ENCODE measurements at places on chromosomes 6 and 20.

GRCh38 chr20:4689220-4689619 lies 32.5 kb upstream of the PRND start:
- DNase-seq, result no peak

DNA sequence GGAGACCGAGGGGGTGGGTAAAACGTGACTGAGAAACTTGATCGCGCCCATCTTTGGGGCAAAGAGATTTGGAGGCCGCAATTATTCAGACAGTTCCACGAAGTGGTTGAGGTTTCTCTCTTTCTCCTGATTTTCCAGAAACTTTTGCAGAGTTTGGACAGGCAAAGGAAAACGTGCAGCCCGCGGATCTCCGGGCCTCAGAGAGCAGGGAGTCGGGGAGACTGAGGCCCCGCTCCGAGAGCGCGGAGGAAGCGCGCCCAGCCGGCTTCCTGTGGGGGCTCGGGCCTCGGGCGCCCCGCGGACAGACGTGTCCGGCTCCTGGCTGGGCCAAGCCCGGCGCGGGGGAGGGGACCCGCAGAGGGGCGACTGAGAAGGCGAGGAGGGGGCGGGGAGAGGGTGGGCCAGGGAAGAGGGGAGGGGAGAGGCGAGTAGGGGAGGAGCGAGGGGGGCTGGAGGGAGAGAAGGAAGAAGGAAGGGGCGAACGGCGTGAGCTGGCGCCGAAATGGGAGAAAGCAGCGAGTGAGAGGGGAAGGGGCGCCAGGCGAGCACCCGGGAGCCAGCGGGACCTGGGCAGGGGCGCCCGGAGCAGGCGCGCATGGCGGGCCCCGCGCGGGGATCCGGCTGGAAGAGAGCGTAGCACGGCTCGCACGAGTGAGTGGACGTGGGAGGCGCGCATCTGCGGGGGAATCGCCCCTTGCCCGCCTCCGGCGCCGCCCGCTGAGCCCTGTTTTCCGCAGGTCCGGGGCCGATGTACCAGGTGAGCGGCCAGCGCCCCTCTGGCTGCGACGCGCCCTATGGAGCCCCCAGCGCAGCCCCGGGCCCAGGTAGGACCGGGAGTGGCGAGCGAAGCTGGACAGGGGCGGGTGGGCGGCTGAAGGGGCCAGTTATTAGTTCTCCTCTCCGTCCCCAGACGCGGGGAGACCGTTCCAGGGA lies at the start of gene MDFI:
TSS of gene MDFI (plus strand) at position 467 of the 933 bp plus-strand sequence. CDS start at position 749, 282 bp downstream.
- DNase-seq, result no peak

- no peak for DNase-seq
These were observed 13.8 kb upstream of the NTSR1 start for GRCh38 chr20:62694868-62695267.

DNA sequence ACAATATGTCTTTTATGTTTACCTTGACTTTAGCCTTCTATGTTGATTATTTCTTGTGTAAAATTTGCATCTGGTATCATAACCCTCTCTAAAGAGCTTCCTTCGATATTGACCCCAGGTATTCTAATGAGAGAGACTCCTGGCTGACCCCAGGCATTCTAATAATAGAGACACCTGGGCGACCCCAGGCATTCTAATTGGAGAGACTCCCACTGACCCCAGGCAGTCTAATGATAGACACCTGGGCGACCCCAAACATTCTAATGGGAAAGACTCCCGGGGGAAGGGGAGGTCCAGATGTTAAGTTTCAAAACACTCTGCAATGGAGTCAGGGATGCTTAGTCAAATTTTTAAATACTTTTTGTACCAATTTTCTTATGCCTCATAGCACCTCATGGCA lies 726.4 kb downstream of the COL12A1 start:
- DNase-seq, result no peak

GRCh38 chr6:12114055-12114503 lies 102.0 kb downstream of the HIVEP1 start:
- no peak for DNase-seq

GRCh38 chr6:89932245-89932802 lies 38.1 kb downstream of the GJA10 start:
- DNase-seq, result no peak

Measured in stimulated activated CD4-positive, alpha-beta T cell treated with anti-CD3 and anti-CD28 coated beads, Interleukin-1b, Interleukin-23, amount 100 ng/mL, for 4 hours (primary cell).